WTC11 (cell line): ENCODE measurements at places on chromosomes 16 and 17.
A peak's percentile ranks its signal among the peaks of the same experiment; 100 is the strongest.

DNA sequence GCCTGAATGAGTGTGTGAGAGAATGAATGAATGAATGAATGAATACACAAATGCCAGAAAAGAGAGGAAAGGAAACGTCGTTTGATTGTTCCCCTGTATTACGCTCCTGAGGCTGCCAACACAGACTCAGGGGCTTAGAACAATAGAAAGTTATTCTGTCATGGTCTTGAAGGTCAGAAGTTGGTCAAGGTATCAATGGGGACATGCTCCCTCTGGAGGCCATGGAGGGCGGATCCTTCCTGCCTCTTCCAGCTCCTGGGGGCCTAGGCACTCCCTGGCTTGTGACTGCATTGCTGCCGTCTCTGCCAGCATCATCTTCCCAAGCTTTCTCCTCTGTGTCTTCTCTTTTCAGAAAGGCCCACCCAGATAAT lies 1.5 kb upstream of the SLC38A8 start:
- peak; percentile 54 for DNase-seq

- DNase-seq, result no peak
These were observed 8.1 kb downstream of the CES4A start for GRCh38 chr16:66996324-66996982.

DNA sequence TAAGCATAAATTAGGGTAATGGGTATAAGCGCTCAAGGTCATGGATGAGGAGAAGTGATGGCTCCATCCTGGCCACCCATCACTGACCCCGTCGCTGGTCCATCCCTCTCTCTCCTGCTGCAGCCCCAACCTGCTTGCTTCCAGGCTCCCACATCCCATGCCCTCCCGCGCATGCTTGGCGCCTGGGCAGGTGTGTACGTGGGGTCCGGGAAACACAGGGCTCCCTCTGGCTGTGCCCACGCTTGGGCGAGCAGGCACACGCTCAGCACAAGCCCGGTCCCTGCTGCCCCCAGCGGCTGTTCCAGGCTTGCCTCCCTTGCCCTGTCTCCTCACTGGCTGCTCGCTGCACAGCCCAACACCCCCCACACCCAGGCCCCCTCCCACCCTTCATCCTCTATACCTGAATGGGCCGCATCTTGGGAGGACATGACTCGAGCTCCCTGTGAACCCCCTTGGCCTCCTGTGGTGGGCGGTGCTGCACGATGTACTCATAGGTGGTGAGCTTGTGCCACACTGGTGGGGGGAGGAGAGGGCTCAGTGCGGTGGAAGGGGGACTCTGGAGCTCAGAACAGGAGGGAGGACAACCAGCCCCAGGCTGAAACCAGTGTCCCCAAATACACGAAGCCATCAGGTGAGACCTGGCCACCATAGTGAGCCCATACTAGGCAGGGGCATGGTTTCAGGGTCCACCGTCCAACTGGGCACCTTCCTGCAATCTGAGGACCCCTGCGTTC lies 4.7 kb upstream of the TPPP3 start:
- no peak for DNase-seq

GRCh38 chr17:43873091-43873490 lies 26.1 kb downstream of the CD300LG start:
- DNase-seq, result no peak

DNA sequence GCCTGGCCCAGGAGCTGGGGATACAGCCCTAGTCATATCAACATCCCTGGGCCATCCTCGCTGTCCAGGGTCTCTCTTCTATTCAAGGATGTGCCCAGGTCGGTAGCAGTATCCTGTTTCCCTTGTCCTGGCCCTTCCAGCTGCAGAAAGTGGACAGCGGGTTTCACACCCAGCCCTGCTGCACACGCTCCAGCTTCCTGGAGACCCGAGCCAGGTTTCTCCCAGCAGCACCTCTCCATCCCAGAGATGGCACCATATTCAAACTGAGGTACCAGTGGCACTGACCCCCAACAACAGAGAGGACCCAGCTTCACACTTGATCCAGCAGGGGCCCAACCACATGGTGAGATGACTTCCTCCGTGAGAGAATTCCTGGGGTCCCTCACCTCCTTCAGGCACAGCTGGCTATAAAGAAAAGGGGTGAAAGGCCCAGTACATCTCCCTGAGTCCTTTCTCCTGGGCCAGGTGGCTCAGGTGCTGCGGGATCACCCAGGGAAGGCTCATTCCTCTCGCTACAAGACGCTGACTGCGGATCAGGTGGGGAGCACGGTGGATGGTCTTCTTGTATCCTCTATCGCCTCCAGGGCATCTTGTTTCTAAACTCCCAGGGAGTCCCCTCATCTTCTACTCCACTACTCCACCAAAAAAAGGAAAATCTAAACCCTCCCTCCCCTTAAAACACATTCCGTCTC lies 1.4 kb downstream of the CUEDC1 start:
- no peak for DNase-seq

DNA sequence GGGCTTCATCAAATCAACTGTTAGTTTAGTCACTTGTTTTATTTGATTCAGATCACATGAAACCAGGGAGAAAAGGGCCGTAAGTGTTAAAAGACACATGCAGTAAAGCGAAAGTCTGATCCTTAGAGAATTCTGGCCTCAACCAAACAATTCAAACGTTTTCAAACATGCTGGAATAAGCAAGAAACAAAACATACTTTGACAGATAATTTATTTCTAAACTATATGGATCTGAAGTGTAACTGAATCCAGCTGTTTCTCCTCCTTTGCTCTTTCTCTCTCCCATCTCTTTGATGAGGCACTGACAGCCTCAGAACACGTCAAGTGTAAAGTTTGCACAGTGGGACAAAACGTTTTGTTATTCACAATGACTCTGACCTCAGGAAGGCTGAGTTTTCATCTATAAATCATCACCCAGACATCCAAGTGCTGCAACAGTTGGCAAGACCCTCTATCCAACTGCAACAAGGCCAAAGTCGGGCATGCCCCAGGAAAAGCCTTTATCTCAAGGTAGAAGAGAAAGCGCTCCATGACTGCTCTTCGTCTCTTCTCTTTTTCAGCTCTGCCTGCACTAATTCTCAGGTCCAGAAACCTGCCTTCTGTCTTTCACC lies 267.1 kb upstream of the MYOCD start:
- DNase-seq, result no peak

DNA sequence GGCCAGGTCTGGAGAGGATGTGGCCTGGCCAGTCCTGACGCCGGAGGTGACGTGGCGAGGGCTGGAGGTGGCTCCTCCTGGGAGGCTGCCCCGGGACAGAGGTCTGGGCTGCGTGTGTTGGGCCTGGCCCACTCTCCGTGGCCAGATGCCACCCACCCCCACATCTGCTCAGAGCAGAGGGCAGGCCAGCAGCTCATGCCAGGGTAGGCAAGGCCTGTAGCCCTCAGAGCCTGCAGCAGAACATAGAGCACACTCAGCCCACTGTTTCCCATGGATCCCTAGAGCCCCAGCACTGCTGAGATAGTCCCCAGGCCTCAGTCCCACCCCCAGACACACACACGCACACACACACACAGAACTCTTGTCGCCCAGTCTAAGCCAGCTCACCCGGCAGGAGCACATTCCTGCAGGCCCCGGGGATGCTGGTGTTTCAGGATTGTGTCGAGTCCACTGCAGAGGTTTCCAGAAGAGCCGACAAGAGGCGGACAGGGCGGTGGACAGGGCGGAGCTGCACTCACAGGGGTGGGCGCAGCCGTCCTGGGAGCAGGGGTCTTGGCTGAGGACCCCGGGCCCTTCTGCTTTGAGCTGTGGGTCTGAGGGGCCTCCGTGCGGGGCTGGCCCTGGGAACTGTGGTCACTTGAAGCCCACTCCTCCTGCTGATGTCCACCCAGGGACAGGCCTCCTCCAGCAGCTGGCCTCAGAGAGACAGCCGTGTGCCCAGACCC lies 33.4 kb downstream of the SOX8 start:
- no peak for DNase-seq

DNA sequence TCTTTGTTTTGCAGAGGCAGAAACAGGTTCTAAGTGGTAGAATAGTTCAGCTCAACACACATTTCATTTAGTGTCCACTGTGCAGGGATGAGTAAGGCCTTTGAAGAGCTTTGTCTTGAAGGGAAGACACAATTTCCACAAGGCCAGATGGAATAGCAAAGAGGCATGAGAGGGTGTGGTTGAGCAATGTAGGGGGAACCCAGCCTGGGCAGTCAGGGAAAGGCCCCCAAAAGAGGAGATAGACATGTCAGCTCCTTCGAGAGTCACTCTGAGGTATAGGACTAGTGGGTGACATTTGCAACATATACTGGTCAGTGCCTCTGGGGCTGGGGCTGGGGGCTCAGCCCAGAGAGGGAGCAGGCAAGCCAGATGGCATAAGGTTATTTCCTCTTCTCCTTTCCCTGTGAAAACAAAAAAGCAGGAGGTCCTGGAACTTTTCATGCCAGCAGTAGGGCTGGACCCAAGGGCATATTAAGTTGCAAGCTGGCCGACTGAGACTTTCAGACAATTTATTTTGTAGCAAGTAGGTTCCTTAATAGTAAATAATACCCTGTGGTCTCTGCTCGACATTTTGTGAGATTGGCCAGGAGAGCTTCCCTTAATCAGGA lies 7.1 kb downstream of the ALKBH5 start:
- no peak for DNase-seq
